ENCODE measurements at places on chromosomes 3 and 15.

- DNase-seq, result no peak
Measured at GRCh38 chr3:178671791-178672190, 135.6 kb downstream of the KCNMB2 start.

GRCh38 chr3:62587169-62587568 lies 213.8 kb upstream of the FEZF2 start:
- DNase-seq, result no peak

DNA sequence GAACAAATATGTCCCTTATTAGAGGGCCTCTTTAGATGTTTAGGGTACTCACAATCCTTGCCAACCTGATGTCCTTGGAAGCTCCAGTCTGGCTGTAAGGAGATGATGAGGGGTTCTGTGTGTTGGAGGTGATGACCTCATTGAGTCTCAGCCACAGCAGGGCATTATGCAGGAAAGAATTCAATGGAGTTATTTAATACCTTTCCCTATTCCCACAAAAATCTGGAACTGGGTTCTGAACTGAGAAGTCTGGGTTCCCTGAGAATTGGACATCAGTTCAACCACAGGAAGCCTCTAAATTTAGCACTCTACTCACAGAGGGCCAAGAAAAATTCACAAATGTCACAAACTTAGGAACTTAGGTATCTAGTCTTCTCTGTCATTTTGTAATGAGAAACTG lies 36.9 kb downstream of the SLC35A5 start:
- DNase-seq, result no peak

- no peak for DNase-seq
Measured at GRCh38 chr15:90946538-90946937, 8.1 kb upstream of the RCCD1 start.

DNA sequence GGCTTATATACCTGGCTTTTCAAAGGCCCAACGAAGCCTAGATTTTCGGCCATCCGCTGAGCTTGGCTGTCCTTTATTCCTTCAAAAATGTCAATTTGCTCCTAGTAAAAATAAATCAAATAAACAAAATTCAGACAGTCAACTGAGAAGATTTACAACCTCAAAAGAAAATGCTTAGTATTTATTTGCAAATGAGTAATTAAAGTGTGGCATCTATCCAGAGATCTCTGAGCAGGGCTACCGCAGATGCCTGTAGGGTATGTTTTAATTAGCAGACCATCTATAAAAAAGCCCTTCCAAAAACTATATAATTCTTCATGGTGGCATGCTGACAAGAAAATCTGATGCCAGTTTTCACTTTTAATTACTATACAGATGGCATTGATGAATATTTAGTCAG lies 136.2 kb downstream of the SUCLG2 start:
- DNase-seq, result no peak

DNA sequence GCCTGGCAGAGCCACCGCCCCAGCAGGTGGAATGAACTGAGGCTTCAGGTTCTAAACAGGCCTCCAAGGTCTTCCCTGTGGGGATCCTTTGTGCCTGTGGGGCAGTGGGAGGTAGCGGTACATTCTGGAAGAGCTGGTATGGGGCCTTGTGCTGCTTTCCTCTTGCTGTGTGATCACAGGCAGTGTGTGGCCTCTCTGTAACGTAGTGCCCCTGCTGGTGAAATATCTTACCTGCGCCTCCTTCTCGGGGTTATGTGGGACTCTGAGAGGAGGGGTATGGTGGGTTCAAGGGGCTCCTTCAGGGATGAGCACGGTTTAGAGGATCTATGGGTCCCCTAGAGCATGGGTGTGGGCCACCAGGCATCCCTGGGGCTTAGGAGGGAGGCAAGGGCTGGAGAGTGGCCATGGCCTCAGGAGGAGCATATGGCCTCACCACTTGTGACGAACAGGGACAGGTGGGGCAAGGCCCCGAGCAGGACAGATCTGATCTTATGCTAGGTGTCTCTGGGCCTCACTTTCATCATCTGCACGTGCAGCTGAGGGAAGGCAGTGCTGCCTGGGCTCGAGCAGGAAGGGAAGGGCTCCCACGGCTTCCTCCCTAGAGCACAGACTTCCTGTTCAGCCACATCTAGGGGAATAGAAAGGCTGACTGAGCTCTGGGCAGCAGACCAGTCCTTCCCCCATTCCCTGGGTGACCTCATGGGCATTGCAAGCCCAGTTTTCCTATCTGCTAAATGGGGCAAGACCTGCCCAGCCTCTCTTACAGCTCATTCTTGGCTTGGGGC lies 1.9 kb upstream of the ALS2CL start:
- no peak for DNase-seq

DNA sequence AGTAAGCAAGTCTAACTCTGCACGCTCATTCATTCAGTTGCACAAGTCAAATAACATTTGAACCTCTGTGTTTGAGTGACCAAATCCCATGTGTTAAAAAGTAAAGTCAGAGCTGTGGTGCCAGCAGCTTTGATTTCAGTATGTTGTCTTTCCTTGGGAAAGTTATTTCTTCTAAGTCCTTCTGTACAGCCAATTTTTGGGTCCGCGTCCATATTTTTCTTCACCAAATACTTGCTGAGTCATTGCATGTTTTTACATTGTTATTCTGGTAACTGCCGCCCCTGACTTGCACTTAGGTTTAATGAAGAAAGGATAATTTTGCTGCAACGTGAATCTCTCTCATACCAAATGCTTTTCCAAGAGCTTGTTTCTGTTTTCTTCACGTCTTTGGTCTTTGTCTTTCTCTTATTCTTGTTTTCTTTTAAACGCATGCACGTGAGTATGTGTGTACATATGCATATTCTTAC lies 56.7 kb downstream of the PLS1 start:
- no peak for DNase-seq

DNA sequence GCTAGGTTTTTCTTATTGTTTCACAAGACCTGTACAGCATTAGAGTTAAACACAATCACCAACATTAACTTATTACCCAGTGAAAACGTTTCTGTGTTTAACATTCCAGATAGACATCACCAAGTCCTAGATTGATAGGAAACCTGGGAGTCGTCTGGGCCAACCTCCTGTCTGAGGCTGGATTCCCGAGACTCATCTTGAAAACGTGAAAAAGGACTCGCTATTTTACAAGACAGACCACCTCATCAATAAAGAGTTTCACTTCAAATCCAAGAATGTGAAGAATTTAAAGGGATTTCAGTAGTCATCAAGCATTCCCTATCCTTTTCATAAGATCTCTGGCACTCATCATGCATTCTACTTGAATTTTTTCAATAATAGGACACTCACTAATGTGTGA lies 626.6 kb downstream of the MCTP2 start:
- no peak for DNase-seq

GRCh38 chr3:142947352-142947751 lies 16.1 kb downstream of the PAQR9 start:
- DNase-seq, result no peak

DNA sequence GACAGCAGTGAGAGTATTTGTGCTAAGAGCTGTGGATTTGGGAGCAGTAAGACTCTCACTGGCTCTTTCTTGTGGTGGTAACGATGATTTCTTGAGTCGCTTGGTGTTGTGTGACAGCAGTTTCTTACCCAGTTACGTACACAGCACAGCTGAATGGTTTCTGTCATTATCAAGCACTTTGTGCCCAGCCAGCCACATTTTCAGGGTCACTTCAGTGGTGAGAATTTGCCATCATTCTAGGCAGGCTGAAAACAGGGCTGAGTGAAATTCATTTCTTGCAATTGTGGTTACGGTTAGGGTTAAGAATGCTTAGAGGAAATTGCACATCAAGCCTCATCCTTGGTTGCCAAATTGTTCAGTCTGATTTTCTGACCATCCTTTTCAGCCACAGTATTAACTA lies 130.1 kb downstream of the RYR3 start:
- no peak for DNase-seq

DNA sequence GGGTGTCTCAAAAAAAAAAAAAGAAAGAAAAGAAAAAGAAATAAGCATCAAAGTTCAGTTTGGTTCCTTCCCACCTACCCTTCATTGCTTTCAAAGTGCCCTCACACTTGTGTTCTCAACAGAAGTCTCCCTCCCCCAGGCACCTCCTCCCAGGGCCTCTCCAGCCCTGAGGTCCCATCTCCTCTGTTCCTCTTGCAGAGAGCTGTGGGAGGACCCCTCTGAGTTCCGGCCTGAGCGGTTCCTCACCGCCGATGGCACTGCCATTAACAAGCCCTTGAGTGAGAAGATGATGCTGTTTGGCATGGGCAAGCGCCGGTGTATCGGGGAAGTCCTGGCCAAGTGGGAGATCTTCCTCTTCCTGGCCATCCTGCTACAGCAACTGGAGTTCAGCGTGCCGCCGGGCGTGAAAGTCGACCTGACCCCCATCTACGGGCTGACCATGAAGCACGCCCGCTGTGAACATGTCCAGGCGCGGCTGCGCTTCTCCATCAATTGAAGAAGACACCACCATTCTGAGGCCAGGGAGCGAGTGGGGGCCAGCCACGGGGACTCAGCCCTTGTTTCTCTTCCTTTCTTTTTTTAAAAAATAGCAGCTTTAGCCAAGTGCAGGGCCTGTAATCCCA lies 6.1 kb downstream of the CYP1A2 start:
- DNase-seq, result no peak

GRCh38 chr3:5972586-5972985 lies 785.1 kb downstream of the EDEM1 start:
- no peak for DNase-seq

GRCh38 chr15:87570206-87570605 lies 686.3 kb downstream of the NTRK3 start:
- no peak for DNase-seq

DNA sequence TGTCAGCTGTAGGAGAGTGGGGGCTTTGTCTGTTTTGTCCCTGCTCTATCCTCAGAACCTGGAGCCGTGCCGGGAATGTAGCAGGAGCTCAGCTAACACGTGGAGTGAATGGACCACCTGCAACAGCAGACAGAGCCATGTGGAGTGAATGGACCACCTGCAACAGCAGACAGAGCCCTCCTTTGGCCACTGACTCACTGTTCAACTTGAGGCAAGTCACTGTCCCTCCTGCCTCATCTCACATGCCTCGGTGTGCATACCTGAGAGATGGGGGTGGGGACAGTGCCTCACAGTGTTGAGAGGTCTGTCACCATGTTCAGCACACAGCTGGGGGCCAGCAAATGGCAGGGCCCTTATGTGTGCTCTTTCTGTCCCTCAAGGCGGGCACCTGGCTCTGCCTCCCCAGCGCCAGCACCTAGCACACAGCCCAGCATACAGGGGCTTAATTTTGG lies 27.9 kb downstream of the FEM1B start:
- no peak for DNase-seq

DNA sequence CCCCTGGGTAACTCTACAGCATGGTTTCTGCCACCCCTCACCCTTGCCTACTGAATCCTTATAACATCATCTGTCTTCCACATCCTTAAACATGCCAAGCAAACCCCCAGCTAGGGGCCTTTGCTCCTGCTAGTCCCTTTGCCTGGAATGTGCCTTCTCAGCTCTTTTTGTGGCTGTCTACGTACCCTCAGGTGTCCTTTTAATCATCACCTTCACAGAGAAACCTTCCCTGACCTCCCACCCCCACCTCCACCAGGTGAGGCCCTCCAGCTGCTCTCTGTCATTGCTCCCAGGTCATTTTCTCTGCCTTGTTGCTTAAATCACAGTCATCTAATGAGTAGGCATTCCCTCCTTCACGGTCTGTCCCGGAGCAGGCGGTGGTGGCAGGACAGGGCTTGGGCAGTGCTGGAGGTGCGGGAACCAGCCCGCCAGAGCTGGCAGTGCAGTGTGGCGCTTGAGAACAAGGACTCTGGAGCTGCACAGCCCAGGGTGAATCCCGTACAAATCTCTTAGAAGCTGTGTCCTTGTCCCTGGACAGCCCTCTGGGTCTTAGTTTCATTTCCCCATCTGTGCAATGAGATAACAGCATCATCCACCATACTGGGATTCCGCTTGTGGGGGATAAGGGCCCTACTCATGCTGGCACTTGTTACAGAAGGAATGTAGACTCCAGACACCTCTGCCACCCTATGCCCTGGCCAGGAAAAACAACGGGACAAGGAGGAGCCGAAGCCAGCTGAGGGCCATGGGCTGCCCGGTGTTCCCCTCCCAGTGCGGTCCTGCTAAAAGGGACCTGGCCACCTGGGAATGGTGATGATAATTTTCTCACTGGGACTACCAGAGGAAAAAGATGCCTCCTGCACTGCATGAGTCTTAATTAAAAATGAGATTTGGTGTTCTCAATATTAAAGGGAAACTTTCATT lies 52.1 kb upstream of the IQSEC1 start:
- DNase-seq, result no peak

DNA sequence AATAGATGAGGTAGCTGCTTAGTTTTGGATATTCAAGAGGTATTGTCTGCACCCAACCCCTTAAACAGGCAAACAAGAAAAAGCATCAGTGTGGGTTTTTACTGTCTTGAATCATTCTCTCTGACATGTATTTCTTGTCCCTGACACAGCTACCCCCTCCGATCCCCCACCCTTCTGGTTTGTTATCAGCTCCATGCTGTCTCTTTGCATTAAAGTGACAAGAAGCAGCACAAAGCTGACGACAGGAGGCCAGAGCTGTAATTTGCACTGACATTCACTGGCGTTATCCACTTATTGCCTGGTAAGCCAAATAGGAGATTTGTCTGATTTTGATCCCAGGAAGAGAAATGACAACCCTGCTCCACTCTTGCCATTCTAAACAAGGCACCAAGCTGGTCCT lies 83.3 kb upstream of the SNRK start:
- no peak for DNase-seq

DNA sequence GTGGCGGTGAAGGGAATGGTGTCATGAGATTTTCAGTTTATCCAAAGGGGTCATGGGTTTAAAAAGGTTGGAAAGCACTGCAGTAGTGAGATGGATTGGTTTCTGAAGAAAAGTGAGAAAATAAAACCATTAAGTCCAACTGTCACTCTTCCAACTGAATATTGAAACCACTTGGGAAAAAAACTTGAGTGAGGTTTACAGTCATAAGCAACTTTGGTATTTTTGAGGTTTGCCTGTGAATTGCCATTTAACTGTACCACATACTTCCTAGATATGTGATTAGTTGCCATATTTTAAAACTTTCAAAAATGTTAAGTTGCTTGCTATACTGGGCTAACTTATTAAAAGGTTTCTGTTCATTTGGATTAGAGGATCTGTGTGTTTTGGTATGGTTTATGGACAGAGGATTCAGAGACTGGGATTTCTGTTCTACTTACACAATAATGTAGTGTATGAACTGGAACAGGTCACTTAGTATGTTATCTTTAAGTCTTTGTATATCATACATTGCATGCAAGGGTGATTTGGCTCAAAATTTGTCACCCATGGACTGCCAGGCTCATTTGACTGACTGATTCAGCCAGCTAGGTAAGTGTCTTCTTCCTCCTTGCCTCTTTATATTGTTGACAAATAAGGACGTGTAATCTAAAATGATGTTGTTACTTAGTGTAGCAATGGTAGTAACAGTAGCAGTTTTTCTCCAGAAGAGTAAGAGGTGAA lies 201.4 kb upstream of the EOMES start:
- no peak for DNase-seq

GRCh38 chr3:147925272-147925671 lies 516.1 kb downstream of the ZIC1 start:
- DNase-seq, result no peak
